ENCODE measurements at places on chromosomes 4 and X. TPM values are rescaled to one million over a fixed set of nuclear protein-coding genes. Genes with fewer than 3 reads are reported as not detected.

The XPNPEP2 gene
- total RNA-seq = 2.3 TPM

The KANTR gene
- 39.5 TPM for total RNA-seq

The PWWP3B gene
- not detected for total RNA-seq

The PCDH7 gene
- total RNA-seq = 45.1 TPM

The ZCCHC13 gene
- total RNA-seq = not detected

The PCDH10 gene
- 0.68 TPM for total RNA-seq

The MAOB gene
- 2.3 TPM for total RNA-seq

The DUX4 gene
- not detected for total RNA-seq

DNA sequence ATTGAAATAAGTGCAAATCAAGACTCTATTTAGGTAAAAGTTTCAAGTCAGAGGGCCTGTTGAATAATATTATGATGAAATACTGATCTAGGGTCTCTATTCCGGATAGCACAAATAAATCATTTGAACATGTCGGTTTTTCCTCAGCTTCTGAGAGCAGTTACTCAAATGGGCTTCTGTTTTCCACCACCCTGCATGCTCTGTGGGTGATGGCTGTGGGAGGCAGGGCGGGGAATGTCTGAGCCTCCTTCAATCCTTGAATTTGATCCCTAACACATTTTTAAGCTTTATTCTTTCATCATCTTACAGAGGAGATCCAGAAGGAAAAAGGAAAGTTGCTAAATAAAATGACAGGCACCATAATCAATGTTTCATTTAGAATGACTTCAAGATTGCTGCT lies 8.5 kb downstream of the UNC5C start:
- DNase-seq = no peak

DNA sequence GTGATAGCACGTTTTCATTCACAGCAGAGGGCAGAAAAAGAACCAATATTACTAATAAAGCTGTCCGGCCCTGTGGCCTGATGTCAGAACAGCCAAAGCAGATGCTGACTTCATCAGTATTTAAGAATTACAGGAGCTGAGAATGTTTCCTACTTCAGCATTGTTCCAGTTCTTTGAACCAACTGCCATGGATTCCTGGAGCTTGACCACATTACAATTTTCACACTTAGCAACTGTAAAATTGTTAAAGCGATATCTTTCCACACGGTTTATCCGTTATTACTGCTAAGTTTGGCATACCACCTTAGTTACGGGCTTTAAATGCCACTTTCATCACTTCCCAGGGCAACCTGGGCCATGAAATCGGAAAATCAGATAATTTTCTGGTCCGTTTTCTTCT lies 118.2 kb downstream of the EPHA5 start:
- no peak for DNase-seq

- no peak for DNase-seq
These were observed 933 bp downstream of the CNKSR2 start for GRCh38 chrX:21374994-21375707.

DNA sequence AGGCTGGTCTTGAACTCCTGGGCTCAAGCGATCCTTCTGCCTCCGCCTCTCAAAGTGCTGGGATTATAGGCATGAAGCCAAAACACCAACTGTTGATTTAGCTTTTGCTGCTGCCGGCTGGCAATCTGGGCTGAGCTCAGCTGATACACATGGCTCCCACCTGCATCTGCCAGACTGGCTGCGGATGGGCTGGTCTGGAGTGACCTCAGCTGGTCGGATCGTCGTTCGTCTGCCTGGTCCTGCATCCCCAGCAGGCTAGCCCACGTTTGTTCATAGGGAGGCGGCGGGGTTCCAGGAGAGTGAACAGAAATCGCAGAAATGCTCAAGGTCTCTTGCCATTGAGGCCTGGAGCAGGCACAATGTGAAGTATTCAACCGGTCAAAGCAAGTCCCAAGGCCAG lies 74.4 kb upstream of the DDX3X start:
- no peak for DNase-seq

- no peak for DNase-seq
These were observed 12.8 kb downstream of the ZFP42 start for GRCh38 chr4:188008377-188008776.

DNA sequence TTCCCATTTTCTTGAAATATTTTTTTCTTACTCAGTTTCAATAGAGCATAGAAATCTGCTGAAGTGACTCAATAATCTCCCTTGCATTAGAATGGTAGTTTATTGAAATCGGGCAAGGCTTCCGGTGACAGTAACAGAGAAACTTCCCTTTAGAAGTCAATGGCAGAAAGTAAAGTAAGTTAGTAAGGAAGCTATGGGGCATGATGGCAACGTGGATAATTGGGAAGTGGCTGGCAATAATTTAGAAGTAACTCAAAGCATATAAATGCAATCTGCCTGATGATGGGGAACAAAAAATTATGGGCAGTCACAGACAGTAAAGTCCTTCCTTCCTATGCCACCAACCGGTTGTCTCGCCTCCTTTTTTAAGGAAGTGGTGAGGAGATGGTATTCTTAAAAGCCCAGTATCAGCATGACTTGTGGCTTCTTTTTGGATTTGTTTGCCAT lies 7.6 kb downstream of the CYBB start:
- no peak for DNase-seq

- no peak for DNase-seq
These were observed 28.1 kb downstream of the MCUB start for GRCh38 chr4:109588176-109588575.

DNA sequence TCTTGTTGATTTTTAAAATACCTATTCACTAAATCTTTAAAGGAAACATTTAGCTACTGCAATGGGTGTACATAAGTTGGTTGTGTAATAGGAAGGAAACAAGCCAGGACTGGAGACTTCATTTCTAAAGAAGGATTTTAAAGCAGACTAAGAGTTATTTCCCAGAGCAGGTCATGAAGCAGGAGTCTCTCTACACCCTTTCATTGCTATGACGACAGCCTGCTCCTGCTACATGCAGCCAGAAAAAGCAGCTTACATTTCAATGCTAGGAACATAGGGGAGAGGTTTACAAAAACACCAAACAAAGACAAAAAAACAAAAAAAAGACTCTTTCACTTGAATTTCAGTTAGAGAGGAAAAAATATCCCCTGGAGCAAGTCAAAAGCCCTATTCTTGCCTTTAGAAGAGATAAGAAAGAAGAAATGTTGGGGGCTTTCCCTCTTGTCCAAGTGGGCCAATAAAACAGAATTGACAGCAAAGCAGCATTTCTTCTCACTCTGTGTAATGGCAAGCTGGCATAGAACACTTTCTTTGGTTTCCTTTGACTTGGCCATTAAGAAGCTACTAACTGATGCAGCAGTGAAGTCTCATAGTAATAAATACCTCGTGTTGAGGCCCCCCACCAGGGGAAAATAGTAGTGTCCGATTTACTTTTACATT lies 3.4 kb downstream of the SPARCL1 start:
- no peak for DNase-seq

GRCh38 chrX:11566173-11566572 lies 99.5 kb downstream of the ARHGAP6 start:
- DNase-seq = no peak

- DNase-seq = no peak
These were observed 40.0 kb upstream of the COX18 start for GRCh38 chr4:73109493-73109892.

- DNase-seq = no peak
These were observed 27.2 kb downstream of the TNIP2 start for GRCh38 chr4:2728806-2729532.

Measured in suprapubic skin (tissue), 4 donors.